Activated CD8-positive, alpha-beta memory T cell treated with anti-CD3 and anti-CD28 coated beads for 4 hours (primary cell): ENCODE measurements at places on chromosomes 6 and 20.

- DNase-seq, result no peak
These were observed 120.6 kb downstream of the AKAP7 start for GRCh38 chr6:131255911-131256310.

GRCh38 chr6:88223298-88223697 is 57.2 kb upstream of the CNR1 start:
- no peak for DNase-seq

DNA sequence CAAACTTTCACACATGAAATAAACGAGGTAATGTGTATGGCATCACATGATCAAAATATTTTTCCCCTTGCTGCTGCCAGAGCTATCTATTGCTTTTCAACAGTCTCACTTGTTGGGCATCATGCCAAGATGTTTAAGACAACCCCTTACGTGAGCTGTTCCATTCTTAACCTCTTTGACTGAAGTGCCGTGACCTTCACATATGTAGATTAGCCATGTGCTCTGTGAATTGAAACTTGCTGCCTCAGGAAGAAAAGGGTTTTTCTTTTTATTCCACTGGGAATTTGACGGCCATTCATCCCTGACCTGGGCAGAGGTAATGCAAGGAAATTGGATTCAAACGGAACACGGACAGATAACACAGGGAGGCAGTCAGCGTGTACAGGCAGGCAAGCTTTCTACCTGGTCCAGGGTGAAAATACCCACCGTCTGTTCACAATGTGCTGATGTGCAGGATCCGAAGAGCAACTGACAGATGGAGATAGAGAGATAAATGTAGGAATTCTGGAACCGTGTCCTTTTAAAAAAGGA is 14.2 kb downstream of the ARID1B start:
- DNase-seq, result no peak

DNA sequence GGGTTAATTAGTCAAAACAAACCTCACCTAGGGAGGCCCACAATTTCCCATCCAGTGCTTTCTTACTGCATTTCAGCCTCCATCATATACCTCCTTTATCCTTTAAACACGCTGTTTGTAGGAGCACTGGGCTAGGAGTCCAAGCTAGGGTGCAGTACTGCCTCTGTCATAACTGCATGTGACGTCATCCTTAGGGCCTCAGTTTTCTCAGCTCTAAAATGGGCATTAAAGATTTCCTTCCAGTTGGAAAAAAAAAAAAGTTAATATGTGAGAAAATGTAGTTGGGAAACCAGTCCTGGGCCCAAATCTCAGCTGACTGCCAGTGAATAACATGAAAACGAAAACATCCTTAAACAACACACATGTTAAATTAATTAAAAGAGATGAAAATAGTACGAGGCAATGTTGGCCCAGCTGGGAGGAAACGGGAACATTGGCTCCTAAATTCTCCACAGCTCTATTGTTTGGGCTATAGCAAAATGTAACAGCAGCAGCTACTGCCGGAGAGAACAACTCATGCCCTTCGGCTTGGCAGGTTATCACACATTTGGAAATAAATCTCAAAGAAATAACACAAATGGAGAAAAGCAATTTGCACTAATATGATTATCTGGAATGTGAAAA is 79.9 kb upstream of the CCDC167 start:
- DNase-seq, result no peak

GRCh38 chr20:46196990-46197389 is 78.9 kb downstream of the CD40 start:
- no peak for DNase-seq

DNA sequence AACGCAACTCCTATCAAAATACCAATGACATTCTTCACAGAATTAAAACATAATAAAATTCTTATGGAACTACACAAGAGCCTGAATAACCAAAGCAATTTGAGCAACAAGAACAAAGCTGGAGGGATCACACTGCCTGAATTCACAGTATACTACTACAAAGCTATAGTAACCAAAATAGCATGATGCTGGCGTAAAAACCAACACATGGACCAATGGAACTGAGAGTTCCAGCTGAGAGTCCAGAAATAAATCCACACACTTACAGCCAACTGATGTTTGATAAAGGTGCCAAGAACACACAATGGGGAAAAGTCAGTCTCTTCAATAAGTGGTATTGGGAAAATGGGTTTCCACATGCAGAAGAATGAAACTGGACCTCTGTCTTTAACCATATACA is 6.9 kb downstream of the MLIP start:
- DNase-seq, result no peak

DNA sequence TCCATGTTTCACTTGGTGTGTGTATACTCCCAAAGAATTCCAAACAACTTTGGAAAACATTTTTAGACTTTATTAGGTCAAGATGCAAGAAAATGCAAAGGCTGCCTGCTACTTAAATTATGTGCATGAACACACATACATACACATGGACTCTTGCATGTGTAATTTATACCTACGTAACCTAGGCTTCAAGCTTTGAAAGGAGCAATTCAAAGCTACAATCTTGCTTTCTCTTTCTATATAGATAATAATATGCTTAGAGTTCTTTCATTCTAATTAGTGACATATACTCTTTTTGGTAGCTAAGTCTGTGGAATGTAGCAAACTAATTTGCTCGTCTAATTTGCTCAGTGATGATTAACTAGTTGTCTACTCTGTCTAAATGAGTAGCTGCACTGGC is 146.5 kb downstream of the EPHA7 start:
- no peak for DNase-seq

DNA sequence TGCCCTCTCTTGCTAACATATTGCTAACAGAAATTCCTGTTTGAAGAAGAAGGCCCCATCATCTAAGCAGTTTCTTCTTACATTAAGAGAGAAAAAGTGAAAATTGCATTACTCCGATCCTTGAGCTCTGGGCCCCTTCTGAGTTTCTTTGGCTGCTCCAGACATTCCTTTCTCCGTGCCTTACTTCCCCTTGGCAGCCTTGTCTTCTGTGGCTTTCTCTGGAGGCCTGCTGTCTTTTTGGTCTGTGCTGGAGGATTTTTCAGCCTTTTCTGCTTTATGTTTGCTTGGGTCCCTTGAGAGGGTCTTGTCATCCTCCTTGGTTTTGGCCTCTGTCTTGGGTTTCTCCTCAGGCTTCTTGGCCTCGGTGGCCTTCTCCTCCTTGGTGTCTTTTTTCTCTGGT is 378.8 kb upstream of the CHD6 start:
- DNase-seq, result no peak

- DNase-seq, result no peak
These were observed 245.1 kb downstream of the FOXA2 start for GRCh38 chr20:22339091-22339881.

DNA sequence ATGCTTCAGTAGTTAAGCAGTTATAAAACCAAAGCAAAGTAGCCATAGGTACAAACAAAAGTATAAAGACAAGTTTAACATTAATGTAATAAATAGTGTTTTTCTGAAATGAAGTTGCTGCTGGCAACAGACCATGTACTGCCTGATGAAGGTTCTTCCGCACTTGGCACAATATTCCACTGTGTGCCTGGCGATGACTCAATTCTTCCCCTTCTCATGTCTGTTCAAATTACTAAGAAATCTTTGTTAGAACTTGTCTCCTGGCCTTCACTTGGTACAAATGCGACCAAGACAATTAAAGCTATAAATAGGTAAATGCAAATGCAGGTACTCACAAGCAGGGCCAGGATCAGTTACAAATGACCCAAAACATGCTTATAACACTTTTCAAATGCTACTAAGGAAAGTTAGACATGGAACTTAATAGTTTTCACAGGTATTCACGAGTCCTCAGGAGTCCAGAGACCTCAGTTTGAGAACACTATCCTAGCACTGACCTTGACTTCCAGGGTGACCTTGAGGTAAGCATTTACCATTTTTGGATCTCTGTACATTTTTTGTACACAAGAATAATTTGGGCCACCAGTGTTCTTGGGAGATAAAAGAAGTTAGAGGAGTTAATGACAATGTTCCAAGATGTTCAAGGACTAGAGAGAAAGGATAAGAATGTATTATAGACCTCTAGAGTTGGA is 8.1 kb upstream of the DDR1 start:
- DNase-seq, result no peak

DNA sequence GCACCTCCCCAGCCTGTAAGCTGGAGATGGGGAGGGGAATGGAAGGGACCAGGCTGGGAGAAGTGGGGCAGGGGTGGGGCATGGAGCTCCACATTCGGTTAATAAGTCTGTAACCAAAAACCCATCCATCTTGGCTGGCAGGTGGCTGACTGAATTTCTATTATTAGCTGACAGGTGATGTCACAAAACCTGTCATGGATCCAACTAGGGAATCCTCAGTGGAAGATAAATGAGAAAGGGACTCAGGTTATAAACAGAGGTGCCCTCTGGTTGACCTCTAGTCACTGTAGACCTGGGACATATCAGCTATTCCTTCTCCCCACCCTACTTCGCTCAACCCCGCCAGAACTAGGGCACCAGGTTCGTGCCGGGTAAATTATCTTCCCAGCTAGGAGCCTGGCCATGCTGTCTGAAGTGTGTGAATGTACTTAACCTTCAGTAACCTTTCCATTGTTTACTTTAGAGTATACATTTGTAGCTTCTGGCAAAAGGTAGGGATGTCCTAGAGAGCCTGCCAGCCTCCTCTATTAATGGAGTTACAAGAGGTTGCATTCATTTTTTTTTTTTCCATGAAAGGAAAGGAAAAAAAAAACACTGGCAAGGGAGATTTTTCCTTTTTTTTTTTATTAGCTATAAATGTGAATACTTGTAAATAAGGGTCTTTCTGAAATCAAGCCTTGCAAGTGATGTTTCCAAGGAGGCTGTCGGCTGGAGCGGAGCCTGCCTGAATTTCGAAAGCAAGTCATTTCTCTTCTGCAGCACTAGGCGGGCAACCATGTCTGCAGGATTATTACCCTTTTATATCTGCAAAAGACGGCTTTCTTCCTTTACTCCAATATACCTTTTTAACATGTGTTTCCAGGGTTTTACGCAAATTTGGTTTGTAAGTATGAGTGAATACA is 135.9 kb downstream of the TMEM242 start:
- no peak for DNase-seq

DNA sequence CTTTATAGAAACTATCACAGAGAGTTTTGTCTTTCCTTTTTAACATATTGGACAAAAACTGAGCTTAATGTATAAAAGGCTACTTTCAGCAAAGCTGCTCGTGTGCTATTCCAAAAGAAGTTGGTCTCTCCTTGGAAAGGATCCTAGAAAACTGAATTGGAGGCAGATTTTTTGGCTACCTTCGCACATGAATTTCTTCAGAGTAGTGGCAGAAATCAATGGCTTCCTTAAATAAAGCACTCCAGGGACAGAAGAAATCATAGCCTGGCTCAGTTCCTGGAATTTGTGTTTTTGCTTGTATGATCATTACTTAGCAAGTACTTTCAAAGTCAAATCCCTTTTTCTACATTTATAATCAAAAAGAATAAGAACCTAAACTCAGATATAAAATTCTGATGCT is 780.3 kb downstream of the PHF3 start:
- DNase-seq, result no peak

GRCh38 chr6:33430991-33431879 is 11.4 kb downstream of the SYNGAP1 start:
- peak; percentile 69 for DNase-seq

DNA sequence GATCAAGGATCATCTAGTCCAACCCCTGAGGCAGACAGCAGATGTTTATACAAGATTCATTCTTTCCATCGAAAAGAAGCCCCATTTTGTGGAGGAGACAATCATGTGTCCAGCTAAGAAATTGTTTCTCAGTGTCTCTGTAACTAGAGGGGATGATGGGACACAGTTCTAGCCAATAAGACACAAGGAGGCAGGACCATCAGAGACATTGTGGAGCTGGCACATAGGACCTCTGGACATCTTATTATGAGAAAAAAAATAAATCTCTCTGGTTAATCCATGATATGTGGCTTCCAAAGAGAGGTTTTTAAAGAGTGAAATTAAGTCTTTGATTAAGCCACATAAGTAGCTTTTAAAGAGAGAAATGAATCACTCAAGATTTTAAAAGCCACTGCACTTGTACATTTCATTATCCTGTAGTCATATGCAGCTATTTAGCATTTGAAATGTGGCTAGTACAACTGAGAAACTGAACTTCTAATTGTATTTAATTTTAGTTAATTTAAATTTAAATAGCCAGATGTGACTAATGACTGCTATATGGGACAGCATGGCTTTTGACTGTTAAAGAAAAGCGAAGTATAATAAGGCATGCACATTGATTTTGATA is 176.8 kb downstream of the TASP1 start:
- DNase-seq, result no peak

GRCh38 chr6:118680452-118681095 is 29.2 kb upstream of the CEP85L start:
- DNase-seq, result no peak

DNA sequence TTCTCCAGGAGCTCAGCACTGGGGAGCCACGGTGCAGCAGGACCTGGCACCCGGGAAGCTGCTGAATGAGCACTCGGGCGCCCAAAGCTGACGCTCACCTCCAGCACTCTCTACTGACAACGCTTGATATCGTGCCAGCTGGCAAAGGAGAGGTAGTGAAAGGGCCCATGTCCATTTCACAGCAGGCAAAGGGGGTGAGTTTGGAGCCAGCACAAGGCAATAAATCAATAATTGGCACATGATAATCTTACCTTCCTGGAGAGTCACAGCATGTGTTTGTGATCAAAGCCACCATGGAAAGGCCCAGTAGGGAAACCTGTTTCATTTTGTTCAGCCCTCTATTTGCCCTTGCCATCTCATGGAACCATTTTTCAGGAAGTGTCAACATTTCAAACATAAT is 23.3 kb upstream of the SMIM26 start:
- no peak for DNase-seq

GRCh38 chr20:15482525-15482924 is 1090.7 kb downstream of the KIF16B start:
- no peak for DNase-seq

- no peak for DNase-seq
These were observed 217.1 kb downstream of the PTPRT start for GRCh38 chr20:42972591-42972990.

GRCh38 chr20:58918621-58919020 is 62.4 kb upstream of the NELFCD start:
- DNase-seq, result no peak

- DNase-seq, result no peak
These were observed 12.5 kb upstream of the TMEM30A start for GRCh38 chr6:75296811-75297779.

DNA sequence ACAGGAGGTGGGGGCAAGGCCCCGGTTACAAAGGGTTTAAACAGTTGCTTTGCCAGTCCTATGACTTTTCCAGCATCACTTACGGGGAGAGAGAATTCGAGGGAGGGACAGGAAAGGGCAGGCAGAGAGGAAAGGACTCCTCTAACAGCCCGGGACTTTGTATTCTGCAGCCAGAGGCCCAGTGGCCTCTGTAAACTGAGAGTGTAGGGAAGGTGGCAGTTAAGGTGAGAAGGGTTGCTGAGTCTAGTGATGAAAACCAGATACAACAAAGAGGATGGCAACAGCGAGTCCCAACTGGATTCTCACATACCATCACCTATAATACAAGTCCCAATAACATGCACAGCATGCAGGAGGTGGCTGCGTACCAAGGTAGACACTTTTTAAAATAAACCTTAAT is 13.5 kb downstream of the PLAGL2 start:
- no peak for DNase-seq

- DNase-seq, result no peak
These were observed 58.2 kb downstream of the CSE1L start for GRCh38 chr20:49104365-49104648.
